Right kidney (tissue), 9 donors: ENCODE measurements at places on chromosomes 6 and 20.

- no peak for DNase-seq
Measured at GRCh38 chr20:5470458-5470857, 153.7 kb upstream of the PROKR2 start.

DNA sequence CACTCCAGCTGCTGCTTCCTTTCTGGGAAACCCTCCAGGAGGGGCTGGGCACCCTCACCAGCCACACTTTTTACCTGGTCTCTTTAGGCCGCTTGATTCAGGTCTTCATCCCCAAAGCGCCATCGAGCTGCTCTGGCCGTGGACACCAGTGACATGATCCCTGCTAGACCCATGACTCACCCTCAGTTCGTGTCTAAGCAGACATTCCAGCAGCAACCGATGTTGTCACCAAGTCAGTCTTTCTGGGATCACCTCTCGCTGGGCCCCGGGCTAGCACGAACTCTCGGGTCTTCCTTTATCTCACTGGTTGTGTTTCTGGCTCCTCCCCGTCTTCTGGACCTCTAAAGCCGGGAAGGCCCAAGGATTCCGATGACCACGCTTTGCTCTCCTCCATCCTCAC, 43.0 kb upstream of the GPR31 start:
- no peak for DNase-seq

GRCh38 chr6:80197986-80198385, 91.5 kb downstream of the BCKDHB start:
- no peak for DNase-seq

DNA sequence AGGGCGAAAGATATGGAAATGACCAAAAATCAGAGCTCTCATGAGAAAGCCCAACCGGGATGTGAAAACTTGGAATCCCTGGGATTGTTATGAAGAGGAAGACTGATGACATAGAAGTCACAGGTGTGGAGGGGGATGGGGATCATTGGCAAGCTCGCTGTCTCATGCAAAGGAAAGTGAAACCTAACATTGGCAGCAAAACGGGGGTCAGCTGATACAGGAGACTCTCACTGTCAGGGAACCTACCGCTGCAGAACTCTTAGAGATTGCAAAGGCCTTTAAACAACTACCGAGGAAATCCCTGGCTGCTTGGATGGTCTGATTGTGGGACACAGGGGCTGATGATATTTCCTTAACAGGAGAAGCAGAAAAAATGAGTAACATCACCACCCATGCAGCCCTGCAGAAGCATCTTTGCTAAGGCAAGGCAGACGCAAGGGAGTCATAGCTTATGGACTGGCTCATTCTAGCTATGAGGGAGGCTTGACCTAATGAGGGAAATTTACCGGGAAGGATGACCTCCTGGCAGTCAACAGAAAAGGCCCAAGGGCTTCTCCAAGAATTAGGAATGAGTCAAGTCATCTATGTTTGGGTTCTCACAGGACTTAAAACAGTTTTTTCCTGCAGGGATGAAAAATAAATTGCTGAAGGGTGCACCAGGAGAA, 7.0 kb downstream of the MUC21 start:
- no peak for DNase-seq

DNA sequence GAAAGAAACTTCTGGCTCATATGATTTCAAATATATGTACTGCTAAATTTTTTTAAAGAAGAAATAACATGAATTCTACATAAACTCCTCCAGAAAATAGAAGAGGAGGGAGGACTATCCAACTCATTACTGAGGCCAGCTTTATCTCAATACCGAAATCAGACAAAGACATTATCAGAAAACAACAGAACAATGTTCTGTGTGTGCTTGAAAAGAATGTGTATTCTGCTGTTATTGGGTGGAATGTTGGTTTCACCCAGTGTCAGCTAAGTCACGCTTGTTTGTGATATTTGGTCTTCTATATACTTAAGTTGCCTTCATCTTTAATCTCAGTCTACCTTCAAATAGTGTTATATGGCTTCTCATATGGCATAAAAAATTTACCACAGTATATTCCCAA, 18.6 kb upstream of the ELOVL2 start:
- no peak for DNase-seq

DNA sequence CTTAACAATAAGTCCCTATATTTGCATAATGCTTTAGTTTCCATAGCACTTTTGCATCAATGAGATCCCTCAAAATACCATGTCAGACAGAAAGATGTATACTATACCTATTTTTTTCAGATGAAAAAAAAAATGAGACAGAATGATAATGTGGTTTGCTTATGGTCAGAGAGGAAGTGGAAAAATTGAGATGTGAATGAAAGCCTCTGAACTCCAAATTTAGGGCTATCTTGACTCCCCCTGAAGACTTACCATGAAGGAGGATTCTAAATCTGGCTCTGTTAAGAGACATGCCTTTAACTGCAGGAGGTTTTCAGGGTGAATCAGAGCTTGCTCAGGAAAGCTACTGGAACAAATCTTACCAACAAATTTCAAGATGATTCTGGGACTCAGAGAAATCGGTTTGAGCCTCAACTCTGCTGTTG, 176.2 kb downstream of the ISM1 start:
- DNase-seq, result no peak
